ENCODE measurements at places on chromosomes 3 and 15. TPM values are rescaled to one million over a fixed set of nuclear protein-coding genes. Genes with fewer than 3 reads are reported as not detected.

The EHHADH gene
- 4.1 TPM for total RNA-seq

The BDH1 gene
- total RNA-seq: 0.51 TPM

The GOLGA8B gene
- 19.5 TPM for total RNA-seq

The ZNF774 gene
- total RNA-seq: 1.3 TPM

The GOLGA8O gene
- total RNA-seq: 0.99 TPM

The OSTN gene
- 31.9 TPM for total RNA-seq

The UROC1 gene
- total RNA-seq: not detected

The FBLN2 gene
- 138 TPM for total RNA-seq
